ENCODE measurements at places on chromosomes 1 and 21.

GRCh38 chr1:84148758-84149157 lies 4.7 kb downstream of the PRKACB start:
- no peak for DNase-seq

DNA sequence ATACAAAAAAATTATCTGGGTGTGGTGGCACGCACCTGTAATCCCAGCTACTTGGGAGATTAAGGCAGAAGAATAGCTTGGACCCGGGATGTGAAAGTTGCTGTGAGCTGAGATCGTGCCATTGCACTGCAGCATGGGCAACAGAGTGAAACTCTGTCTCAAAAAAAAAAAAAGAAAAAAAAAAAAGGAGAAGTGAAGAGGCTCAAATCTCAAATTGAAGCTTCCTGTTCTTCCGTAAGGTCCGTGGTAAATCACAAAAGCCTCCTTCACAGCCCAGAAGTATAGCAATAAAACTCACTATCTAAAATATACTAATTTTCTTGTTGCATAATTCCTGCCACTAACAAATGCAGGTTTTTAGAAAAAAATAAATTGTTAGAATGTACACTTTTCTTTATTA lies 498.2 kb upstream of the BRINP3 start:
- DNase-seq = no peak

DNA sequence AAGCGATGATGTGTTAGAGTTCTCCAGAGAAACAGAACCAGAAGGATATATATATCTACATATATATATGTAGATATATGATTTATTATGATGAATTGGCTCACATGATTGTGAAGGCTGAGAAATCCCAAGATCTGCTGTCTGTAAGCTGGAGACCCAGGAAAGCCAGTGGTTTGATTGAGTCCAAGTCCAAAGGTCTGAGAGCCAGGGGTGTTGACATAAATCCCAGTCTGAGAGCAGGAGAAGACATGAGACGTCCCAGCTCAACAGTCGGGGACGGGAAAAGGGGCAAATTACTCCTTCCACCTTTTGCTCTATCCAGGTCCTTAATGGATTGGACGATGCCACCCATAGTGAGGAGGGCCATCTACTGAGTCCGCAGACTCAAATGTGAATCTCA lies 126.6 kb downstream of the PRDM2 start:
- DNase-seq = no peak

- DNase-seq = no peak
Observed at GRCh38 chr1:76840278-76840677, 27.0 kb upstream of the ST6GALNAC5 start.

DNA sequence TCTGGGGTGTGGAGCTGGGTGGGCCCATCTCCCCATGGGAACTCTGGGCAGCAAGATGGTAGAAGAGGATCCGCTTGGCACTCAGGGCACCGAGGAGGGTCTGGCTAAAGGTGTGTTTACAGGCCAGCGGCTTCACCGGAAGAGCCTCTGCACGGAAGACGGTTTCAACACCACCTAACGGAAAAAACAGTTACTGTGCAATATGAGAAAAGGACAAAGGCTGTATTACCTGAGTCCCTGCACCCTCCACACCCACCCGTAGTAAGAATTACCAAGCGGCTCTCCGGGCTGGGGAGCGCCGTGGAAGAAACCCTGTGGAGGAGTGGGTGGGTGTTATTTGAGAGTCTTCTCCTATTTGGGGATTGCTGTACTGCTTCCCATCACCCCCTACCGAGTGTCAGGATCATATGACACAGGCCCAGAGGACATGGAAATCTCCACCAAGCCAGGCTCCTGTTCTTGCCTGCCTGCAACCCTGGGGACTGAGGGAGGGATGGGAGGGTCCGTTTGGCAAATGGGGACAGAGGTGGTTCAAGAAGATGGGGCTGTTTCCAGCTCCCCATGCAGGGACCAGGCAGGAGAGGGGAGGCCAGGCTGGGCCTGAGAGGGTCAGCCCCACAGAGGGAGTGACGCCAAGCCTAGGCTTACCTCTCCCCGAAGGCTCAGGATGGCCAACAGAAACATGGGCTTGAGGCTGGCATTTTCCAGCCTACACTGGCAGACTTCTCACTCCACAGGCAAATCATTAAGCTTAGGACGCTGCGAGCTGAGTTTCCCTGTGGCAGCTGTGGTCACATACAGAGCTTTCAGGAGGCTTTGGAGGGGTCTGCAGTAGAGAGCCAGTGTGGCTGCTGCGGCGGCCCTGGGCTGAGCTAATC lies 203.5 kb upstream of the TMEM51 start:
- peak; percentile 49 for DNase-seq

DNA sequence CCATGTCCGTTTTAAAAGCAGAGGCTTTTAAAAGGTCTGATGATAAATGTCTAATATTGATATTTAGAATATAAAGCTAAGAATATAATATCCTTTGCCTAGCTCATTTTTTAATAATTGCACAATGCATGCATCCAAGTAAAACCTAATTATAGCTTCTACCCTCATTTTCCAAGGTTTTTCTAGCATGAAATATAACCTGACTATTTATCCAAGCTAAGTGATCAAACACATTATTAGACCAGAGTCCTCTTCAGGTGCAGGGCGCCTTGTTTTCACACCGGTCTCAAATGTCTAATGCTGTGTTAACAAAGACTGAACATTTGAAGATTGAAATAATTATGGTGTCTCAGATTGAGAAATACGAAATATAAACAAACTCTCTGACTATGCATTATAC lies 648.9 kb upstream of the CXADR start:
- DNase-seq = no peak

Data from eye (tissue), 1 donor.